Common myeloid progenitor, CD34-positive (primary cell): ENCODE measurements at places on chromosomes 11 and 22.
A peak's percentile ranks its signal among the peaks of the same experiment; 100 is the strongest.

GRCh38 chr22:37631448-37632173, 7.9 kb upstream of the SH3BP1 start:
- H3K4me3 ChIP-seq: no peak overlapping the region
- H3K36me3 ChIP-seq: peaks cover 45% of the 10 kb centered on the region
- DNase-seq: no peak
- no peaks in the 10 kb centered on the region for H3K27me3 ChIP-seq
- peaks cover 67% of the 10 kb centered on the region for H3K4me1 ChIP-seq

DNA sequence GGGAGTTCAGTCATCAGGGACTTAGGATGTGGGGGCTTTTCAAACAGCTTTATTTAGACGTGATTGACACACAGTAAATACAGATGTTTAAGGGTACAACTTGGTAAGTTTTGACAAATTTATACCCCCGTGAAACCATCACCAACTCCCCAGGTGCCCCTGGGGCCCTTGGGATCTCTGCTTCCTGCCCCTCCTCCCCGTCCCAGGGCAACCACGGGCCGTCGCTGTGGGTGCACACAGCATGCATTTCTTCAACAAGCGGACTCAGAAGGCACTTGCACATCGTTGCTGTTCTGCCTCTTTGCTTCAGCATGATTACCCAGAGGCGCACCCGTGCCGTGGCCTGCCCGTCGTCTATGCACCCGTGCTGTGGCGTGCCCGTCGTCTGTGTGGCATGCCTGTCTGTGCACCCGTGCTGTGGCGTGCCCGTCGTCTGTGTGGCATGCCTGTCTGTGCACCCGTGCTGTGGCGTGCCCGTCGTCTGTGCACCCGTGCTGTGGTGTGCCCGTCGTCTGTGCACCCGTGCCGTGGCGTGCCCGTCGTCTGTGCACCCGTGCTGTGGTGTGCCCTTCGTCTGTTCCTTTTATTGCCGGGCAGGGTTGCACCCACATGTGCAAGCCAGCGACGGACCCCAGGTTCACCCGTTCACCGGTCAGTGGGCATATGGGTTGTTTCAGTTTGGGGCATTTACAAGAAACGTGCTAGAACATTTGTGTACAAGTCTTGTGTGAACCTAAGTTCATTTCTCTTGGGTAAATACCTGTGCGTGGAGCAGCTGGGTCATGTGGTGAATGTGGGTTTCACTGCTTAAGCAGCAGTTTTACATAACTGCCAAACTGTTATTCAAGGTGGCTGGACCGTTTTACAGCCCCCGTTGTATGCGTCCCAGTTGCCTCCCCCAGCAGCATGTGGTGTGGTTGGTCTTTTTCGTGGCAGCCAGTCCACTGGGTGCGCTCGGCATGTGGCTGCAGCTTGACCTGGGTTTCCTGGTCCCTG, 8.3 kb downstream of the CD81 start:
- H3K27ac ChIP-seq: no peak overlapping the region
- H3K4me1 ChIP-seq: no peaks in the 10 kb centered on the region
- H3K4me3 ChIP-seq: no peak overlapping the region

GRCh38 chr11:124669193-124669592, 4.3 kb downstream of the SIAE start:
- peak; percentile 38 for DNase-seq
- H3K4me3 ChIP-seq: no peak overlapping the region
- H3K27me3 ChIP-seq: no peaks in the 10 kb centered on the region
- H3K27ac ChIP-seq: no peak overlapping the region

- DNase-seq: no peak
- H3K27ac ChIP-seq: no peak overlapping the region
- no peaks in the 10 kb centered on the region for H3K27me3 ChIP-seq
- H3K4me3 ChIP-seq: no peak overlapping the region
These were observed 108.4 kb downstream of the SHANK2 start for GRCh38 chr11:71144010-71144409.

DNA sequence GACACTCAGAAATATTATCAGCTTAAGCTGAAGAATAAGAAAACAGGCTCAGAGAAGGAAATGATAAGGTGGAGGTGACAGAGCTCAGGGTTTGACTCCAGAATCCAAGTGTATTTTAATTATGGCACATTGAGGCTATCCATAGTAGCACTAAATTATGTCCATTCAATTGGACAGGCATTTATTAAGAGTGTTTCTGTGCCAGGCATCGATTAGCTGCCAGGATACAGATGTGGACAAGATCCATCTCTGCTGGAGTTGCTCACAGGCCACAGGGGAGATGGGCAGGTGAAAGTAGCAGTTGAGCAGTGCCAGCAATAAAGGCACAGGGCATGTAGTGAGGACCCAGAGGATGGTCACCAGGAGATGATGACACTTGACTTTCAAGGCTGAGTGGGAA, 592.5 kb downstream of the INSC start:
- no peak overlapping the region for H3K4me3 ChIP-seq
- no peak for DNase-seq
- H3K27me3 ChIP-seq: no peaks in the 10 kb centered on the region
- H3K36me3 ChIP-seq: no peaks in the 10 kb centered on the region
- no peaks in the 10 kb centered on the region for H3K4me1 ChIP-seq
- no peak overlapping the region for H3K27ac ChIP-seq
